ENCODE measurements at places on chromosomes 5 and 9. TPM values are rescaled to one million over a fixed set of nuclear protein-coding genes. Genes with fewer than 3 reads are reported as not detected.

DNA sequence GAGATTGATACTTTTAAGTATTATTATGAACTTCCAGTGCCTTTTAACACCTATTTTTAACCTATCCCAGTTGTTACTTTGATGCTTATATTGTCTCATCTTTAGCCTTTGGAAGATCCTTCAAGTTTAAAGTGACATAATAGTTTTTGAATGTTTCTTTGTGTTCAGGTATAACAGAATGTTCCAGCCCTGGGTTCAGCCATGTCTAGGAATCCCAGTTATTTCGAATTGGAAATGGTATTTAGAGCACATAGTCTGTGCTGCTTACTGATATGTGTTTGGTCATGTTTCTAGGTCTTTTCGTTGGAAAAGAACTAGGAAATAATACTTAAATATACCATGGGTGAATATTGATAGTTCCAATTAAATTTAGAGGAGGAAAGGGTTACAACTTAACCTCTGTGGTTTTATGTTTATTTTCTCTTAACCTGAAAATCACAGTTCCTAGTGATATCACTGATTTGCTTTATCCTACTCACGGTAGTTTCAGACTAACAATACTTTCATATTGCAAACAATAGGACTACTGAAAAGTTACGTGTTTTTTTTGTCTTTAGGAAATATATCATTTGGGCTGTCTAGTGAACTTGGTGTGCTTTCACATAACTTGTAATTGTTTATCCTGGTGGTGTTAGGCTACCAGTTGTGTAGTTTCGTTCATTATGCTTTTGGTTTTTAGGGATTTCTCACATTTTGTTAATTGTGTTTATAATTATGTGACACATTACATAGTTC is 37.8 kb downstream of the UHRF2 start:
- H3K27ac ChIP-seq: no peak overlapping the region
- H3K27me3 ChIP-seq: no peaks in the 10 kb centered on the region
- H3K4me3 ChIP-seq: no peak overlapping the region
- peaks cover 11% of the 10 kb centered on the region for H3K36me3 ChIP-seq

The CLIC3 gene
- 10.4 TPM for total RNA-seq

The TPM2 gene
- 4,237 TPM for total RNA-seq

DNA sequence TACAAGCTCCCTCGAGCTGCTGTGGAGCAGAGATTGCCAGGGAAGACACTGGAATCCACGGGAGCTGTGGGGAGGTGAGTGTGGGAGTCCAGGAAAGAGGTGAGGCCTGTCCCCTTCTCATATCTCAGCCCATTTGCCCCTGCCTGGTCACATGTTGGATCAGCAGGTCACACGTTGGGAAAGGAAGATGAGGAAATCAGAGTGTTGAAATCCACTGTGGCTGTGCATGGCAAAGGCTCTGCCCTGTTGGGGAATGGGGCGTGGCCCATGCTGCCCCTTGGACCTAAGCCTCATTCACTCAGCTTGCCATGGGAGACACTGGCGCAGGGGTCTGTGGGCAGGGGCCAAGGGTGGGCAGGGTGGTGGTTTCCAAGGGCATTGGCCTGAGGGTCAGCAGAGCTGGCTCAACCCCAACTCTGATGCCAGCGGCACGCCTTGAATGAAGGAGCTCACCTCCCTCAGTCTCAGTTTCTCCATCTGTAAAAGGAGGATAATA is 85.4 kb upstream of the CPEB4 start:
- H3K4me3 ChIP-seq: no peak overlapping the region
- peaks cover 17% of the 10 kb centered on the region for H3K4me1 ChIP-seq
- H3K36me3 ChIP-seq: no peaks in the 10 kb centered on the region

- H3K36me3 ChIP-seq: peaks cover 29% of the 10 kb centered on the region
- no peak overlapping the region for H3K27ac ChIP-seq
- H3K27me3 ChIP-seq: no peaks in the 10 kb centered on the region
- no peak for DNase-seq
- H3K4me1 ChIP-seq: no peaks in the 10 kb centered on the region
Observed at GRCh38 chr5:78182838-78183237, 111.7 kb downstream of the AP3B1 start.

The ANKRD31 gene
- not detected for total RNA-seq

DNA sequence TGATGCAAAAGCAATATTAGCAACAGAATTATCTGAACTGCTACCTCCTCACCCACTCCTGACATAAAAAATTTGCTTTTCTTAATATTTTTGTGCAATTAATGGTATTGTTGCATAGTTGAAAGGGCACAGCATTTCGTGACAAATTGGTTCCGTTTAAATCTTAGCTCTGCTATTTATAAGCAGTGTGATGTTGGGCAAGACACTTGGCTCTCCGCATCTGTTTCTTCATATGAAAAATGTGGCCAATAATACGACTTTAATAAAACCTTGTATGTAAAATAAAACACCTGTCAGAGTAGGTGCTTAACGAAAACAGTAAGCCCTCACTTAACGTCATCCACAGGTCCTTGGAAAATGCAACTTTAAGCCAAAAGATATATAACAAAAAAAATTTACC is 4.2 kb downstream of the TMEM167A start:
- no peak overlapping the region for H3K4me3 ChIP-seq
- DNase-seq: no peak
- H3K36me3 ChIP-seq: peaks cover 32% of the 10 kb centered on the region
